Activated CD8-positive, alpha-beta memory T cell treated with anti-CD3 and anti-CD28 coated beads, Interleukin-2, amount 10 ng/mL, durations not matched to agents 7 days and 5 days (primary cell): ENCODE measurements at places on chromosomes 3 and 15.
A peak's percentile ranks its signal among the peaks of the same experiment; 100 is the strongest.

DNA sequence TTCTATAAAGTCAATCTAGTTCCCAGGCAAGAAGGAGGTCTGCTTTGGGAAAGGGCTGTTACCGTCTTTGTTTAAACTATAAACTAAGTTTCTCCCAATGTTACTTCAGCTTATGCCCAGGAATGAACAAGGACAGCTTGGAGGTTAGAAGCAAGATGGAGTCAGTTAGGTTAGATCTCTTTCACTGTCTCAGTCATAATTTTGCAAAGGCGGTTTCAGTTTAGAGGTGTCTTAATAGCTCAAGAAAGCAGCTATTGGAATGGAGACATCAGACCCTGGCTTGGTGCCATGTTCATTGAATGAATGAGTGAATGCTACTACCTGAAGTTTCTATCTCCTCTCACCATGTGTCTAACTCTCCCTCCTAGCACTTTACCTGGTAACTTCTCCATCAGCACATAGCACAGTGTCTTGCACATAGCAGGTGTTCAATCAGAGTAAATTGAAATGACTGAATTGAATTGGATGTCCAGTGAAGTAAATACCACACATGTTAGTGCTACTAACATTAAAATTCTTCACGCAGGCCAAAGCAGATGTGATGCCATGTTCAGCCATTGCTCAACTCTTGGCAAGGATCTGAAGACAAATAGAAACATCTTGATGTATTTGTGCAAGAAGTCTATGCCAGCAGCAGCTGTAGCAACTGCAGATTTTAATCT lies 28.2 kb downstream of the CLEC3B start:
- no peak overlapping the region for H3K4me3 ChIP-seq
- DNase-seq, result no peak
- no peak overlapping the region for H3K27ac ChIP-seq

DNA sequence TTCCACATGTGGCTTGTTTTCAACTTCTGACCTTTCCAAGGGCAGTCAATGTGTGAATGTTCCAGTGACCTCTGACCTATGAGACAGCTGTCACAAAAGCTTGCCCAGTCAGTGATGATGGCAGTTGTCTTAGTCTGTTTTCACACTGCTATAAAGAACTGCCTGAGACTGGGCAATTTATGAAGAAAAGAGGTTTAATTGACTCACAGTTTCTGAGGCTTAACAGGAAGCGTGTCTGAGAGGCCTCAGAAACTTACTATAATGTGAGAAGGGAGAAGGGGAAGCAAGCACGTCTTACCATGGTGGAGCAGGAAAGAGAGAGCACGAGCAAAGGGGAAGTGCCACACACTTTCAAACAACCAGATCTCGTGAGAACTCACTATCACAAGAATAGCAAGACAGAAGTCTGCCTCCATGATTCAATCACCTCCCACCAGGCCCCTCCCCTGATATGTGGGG lies 95.6 kb downstream of the ECT2 start:
- H3K27ac ChIP-seq, result no peak overlapping the region
- H3K27me3 ChIP-seq, result peaks cover 18% of the 10 kb centered on the region
- DNase-seq, result no peak
- no peak overlapping the region for H3K4me3 ChIP-seq
- H3K36me3 ChIP-seq, result no peaks in the 10 kb centered on the region
- H3K4me1 ChIP-seq, result no peaks in the 10 kb centered on the region

GRCh38 chr3:95434491-95434890 lies 1371.6 kb downstream of the NSUN3 start:
- DNase-seq, result no peak
- no peaks in the 10 kb centered on the region for H3K27me3 ChIP-seq
- no peak overlapping the region for H3K4me3 ChIP-seq
- H3K36me3 ChIP-seq, result no peaks in the 10 kb centered on the region

DNA sequence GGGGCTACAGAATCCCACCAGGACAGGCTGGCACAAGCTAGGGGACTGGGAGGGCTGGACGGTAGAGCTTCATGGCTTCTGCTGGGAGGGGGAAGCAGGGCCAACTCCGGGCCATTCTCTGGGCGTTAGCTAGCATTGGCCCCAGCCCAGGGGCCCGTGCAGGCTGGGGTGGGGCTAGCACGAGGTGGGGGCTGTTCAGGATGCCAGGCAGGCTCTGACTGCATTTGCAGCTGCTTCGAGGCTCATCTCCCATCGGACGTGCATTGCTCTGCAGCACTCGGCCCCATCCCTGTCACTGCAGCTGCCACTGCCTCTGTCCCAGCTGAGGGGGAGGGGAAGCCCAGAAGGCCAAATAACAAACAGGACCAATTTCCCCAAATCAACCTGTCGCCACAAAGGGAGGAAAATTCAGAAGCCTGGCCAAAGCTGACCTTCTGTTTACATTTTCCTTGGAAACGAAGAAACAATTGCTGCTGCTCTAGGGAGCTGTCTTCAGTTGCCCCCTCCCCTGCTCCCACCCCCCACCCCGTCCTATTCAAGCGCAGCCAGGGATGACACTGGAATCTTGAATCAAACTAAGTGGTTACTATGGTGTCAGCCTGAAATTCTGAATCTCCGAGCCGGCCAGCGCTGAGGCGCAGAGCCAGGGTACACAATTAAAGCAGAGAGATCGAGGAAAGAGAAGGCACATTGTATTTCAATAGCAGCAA lies 138.8 kb upstream of the PRR20G start:
- H3K27ac ChIP-seq, result no peak overlapping the region
- H3K27me3 ChIP-seq, result peaks cover 38% of the 10 kb centered on the region
- H3K4me3 ChIP-seq, result no peak overlapping the region
- no peaks in the 10 kb centered on the region for H3K36me3 ChIP-seq
- no peak for DNase-seq

- no peak overlapping the region for H3K4me3 ChIP-seq
- no peak overlapping the region for H3K27ac ChIP-seq
- no peaks in the 10 kb centered on the region for H3K4me1 ChIP-seq
- no peak for DNase-seq
These were observed 159.3 kb downstream of the IL1RAP start for GRCh38 chr3:190673148-190673547.

GRCh38 chr15:48862705-48863104 lies 15.2 kb upstream of the EID1 start:
- H3K4me1 ChIP-seq, result peaks cover 29% of the 10 kb centered on the region
- DNase-seq, result peak; percentile 55
- H3K36me3 ChIP-seq, result peaks cover 2% of the 10 kb centered on the region
- H3K27ac ChIP-seq, result peak overlapping the region; percentile 67

DNA sequence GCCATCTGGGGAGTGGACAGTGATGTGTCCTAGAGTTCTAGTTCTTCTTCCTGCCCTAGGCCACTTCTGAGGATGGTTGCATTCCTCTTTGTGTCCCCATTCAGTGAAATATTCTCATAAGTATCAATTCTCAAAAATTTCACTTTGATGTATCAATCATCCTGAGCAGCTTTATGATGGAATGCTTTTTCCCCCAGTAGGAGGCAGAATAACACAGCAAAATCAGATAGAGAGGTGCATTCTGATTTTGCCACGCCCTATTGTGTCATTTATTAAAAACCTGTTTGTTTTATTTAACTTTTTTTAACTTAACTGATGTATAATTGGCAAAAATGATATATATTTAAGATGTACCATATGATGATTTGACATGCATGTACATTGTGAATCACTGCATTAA lies 656.0 kb upstream of the GRM7 start:
- no peaks in the 10 kb centered on the region for H3K27me3 ChIP-seq
- no peaks in the 10 kb centered on the region for H3K4me1 ChIP-seq
- H3K4me3 ChIP-seq, result no peak overlapping the region
- H3K27ac ChIP-seq, result no peak overlapping the region
- no peaks in the 10 kb centered on the region for H3K36me3 ChIP-seq

- H3K36me3 ChIP-seq, result no peaks in the 10 kb centered on the region
- H3K27me3 ChIP-seq, result peaks cover 80% of the 10 kb centered on the region
- DNase-seq, result no peak
- H3K4me3 ChIP-seq, result peak within 1 kb of the TSS; percentile 59
- H3K4me1 ChIP-seq, result peaks cover 14% of the 10 kb centered on the region
These were observed at the start of gene WNT5A for GRCh38 chr3:55486857-55487380. Gene WNT5A, minus strand, starts transcription at chr3:55487306. Its CDS starts 321 bp downstream, at chr3:55486985.

DNA sequence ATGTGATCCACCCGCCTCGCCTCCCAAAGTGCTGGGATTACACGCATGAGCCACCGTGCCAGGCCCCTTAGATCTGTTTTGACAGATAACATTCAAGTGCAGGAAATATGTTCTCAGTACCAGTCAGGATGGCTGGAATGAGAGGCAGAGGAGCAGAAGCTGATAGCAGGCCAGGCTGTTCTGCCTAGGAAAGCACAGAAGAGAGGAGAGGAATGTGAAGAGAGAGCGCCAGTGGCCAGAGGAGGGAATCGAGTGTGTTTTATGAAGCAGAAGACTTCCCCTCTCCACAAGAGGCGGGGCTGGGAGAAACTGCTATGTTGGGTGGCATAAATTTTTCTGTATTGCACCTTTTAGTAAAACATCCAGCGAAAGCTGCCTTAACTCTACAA lies 32.0 kb upstream of the RYK start:
- H3K27me3 ChIP-seq, result peaks cover 59% of the 10 kb centered on the region
- no peak overlapping the region for H3K27ac ChIP-seq
- H3K4me3 ChIP-seq, result no peak overlapping the region
- no peak for DNase-seq

GRCh38 chr3:78683284-78683683 lies 1084.5 kb downstream of the ROBO1 start:
- no peak overlapping the region for H3K4me3 ChIP-seq
- no peak for DNase-seq
- H3K36me3 ChIP-seq, result no peaks in the 10 kb centered on the region
- H3K4me1 ChIP-seq, result no peaks in the 10 kb centered on the region
- no peak overlapping the region for H3K27ac ChIP-seq

GRCh38 chr15:58451826-58452225 lies 20.0 kb downstream of the LIPC start:
- no peak for DNase-seq
- no peak overlapping the region for H3K4me3 ChIP-seq
- peaks cover 41% of the 10 kb centered on the region for H3K4me1 ChIP-seq
- H3K27ac ChIP-seq, result no peak overlapping the region
- peaks cover 5% of the 10 kb centered on the region for H3K36me3 ChIP-seq
